ENCODE measurements at places on chromosomes 7 and 10.

GRCh38 chr7:157024716-157025115 lies 14.3 kb upstream of the MNX1 start:
- DNase-seq: no peak

GRCh38 chr7:91630581-91631380 lies 249.7 kb downstream of the MTERF1 start:
- no peak for DNase-seq

GRCh38 chr7:12709726-12710502 lies 22.5 kb downstream of the ARL4A start:
- DNase-seq: no peak

DNA sequence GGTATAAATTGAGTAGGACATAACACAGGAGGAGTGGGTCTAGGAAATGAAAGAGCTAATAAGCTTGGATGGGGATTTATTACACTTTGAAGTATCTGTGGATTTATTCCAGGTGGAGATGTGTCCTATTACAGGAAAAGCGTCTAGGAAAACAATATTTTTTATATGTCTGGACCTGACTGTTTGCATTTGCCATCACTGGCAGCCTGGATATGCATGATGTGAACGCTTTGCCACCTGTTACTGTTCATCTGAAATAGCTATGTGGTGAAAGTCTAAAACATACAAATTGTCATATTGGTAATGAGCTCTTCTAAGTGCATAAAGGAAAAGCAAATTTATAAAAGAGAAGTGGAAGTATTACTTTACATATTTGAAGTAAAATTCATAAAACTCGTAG lies 31.6 kb upstream of the AGMO start:
- DNase-seq: no peak

GRCh38 chr7:146736446-146737190 lies 620.0 kb downstream of the CNTNAP2 start:
- DNase-seq: no peak

GRCh38 chr7:51619880-51620279 lies 303.3 kb upstream of the COBL start:
- DNase-seq: no peak

DNA sequence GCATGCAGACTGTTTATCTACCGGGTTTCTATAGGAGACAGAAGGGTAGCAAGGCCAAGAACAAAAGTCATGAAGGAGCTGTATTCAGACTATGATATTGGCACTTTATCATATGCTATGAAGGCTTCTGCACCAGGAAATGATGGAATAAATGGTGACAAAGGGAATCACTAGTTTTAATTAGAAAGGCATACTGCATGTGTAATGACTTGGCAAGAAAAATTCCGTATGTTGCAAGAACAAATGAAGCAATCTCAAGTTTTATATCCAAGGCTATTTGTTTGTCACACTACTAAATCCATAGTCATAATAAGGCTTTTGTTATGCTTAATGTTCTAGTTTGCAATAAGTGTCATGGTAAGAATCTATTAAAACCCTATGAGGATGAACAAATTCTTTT lies 230.9 kb downstream of the ZEB1 start:
- no peak for DNase-seq

- DNase-seq: peak; percentile 6
Observed at GRCh38 chr7:68216051-68216450, 1219.4 kb downstream of the TYW1 start.

DNA sequence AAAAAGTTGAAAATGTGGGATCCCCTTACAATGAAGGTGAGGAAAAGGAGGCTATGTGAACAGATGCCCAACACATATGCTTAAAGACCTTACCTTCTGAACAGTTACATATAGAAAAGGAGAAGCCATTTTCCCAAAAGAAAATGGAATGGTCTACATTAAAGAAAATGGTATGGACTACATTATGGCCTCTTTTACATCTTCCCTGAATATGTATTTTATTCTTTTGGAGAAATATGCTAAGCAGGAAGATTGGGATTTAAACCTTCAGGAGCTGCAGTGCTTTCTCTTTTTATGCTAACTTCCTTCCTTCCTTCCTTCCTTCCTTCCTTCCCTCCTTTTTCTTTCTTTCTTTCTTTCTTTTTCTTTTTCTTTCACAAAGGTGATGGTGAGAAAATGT lies 155.4 kb downstream of the SEC23IP start:
- DNase-seq: no peak

DNA sequence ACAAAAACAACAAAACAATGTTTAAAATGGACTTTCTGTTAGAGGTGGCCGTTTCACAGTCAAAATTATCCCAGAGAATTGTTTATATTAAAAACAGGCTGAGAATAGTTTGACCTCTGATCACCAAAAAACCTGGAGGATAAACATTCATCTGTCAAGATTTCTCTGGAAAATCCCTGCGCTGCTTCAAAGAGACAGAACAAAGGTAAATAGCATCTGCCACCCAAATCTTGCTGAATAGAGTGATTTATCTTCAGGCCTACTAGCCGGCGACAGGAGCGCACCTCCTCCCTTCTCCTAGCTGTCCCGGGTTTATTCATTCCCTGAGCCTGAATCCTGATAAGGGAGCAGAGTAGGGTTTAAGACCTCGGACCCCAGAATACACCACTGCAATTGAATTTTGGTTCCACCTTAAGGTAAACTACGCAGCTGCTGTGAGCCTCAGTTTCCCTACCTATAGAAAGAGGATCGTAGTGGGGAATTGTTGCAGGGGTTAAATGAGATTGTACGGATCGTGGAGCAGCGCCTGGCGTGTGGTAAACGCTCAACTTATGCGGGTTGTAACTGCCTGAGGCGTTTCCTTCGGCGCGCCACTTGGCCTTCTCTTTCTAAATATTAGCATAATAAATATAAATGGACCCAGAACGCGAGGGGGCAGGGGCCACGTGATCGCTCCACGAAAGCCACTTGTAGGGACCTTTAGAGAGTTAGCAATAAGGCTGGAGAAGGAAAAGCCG lies 498 bp upstream of the ST7 start:
- peak; percentile 82 for DNase-seq

- DNase-seq: no peak
Observed at GRCh38 chr10:5565671-5566581, 41.2 kb downstream of the CALML3 start.

DNA sequence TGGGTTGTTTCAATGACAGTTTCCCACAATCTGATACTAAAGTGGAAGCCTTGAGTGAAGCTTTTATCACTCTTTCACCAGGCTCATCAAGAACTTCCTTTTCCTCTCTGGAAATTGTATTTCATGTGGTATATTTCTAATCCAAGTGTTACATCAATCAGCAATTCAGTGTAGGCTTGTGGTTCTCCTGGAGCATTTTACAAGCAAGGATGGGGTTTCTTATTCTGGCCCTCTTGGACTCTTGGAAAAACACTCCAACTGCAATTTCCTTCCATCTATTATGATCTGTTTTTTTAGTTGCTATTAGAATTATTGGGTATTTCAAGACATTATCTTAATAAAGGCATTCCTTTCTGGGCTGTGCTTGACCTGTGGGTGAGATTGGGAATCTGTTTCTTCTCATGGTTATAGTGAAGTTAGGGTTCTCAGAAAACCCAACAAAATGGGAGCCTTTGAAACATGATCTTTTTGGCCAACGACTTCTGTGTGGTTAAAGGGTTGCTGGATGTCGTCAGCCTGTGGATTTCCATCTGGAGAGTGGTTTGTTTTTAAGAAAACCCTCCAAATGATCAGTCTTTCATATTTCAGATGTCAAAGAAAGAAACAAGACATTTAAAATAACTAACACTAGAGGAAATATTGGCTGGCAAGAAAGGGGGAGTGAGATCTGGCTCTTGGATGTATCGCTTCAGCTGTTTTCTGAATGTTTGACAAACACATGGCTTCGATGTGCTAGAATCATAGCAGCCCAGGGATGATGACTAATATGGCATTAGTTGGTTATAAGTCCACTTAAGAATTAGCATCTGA lies 540.2 kb downstream of the LRMDA start:
- no peak for DNase-seq

DNA sequence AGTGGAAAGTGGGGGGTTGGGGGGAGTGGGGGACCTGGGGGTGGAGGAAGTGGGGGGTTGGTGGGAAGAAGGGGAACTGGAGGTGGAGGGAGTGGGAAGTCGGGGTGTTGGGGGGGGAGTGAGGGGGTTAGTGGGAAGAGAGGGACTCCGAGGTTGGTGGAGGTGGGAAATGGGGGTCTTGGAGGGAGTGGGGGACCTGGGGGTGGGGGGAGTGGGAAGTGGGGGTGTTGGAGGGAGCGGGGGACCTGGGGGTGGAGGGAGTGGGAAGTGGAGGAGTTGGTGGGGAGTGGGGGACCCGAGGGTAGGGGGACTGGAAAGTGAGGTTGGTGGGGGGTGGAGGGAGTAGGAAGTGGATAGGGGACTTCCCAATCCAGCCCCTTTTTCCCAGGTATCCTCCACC lies 906 bp upstream of the MMD2 start:
- DNase-seq: no peak

DNA sequence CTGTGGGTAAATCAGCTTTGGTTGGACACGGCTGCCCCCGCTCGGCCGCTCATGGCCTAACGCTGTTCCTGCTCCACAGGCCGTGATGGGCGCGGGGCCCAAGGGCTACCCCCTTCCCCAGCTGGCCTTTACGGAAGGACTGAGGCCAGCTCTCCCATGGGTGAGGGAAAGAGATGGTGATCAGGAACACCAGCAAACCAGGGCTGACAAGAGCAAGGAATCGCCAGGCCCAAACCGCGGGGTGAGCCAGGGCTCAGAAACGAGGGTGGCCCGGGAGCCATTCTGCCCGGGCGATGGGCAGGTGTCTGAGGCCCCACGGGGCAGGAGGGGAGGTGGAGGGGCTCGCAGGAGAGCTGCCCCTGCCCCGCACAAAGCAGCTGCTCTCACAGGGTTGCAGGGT lies 26.6 kb downstream of the GPER1 start:
- DNase-seq: no peak
